ENCODE measurements at places on chromosomes 5 and 9.

- no peak for DNase-seq
Observed at GRCh38 chr9:104553261-104553660, 15.7 kb upstream of the OR13C8 start.

- peak; percentile 73 for DNase-seq
Observed at GRCh38 chr9:29691758-29692407, 2118.6 kb upstream of the C9orf72 start.

GRCh38 chr9:101966691-101967090 lies 228.2 kb upstream of the GRIN3A start:
- no peak for DNase-seq

- no peak for DNase-seq
Observed at GRCh38 chr9:72955126-72955455, 2.2 kb upstream of the ALDH1A1 start.

- DNase-seq = peak; percentile 17
Observed at GRCh38 chr9:115127191-115127817, 9.3 kb upstream of the TNC start.
